ENCODE measurements at places on chromosomes 6 and 20.

- no peak for DNase-seq
Observed at GRCh38 chr20:60754856-60755255, 497.2 kb upstream of the CDH4 start.

GRCh38 chr6:167933290-167933689, 64.2 kb upstream of the KIF25 start:
- no peak for DNase-seq

DNA sequence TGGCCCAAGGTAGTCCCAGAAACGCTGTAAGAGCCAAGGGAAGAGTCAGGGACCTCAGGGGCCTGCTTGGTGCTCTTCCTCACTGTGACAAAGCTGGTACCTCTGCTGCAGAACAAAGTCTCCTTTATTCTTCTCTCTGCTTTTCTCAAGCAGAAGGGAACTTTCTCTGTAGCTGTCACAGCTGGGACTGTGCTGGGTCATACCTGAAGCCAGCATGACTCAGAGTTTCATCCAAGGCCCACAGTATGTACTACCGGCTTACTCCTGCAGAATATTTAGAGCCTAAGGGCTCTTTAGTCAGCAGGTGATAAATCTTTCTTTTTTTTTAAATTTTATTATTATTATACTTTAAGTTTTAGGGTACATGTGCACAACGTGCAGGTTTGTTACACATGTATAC, 183.2 kb downstream of the TINAG start:
- no peak for DNase-seq

DNA sequence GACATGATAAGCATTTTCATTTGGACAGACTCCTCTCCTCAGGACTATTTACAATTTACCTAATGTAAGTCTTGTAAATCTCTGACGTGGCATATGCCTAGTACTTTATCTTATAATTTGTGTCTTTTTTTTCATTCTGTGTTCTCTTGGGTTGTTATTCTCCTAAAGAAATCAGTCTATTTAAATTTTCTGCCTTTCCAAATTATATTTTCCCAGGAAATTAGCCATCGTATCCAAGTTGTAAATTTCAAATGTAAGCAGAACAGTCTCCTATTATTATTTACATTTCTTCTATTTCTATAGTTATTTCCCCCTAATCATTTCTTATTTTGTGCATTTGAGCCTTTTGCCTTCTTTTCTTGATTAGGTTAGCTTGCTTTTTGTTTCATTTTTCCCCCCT, 17.5 kb upstream of the BCAS4 start:
- DNase-seq = no peak

- no peak for DNase-seq
Observed at GRCh38 chr6:13413466-13413862, 73.9 kb downstream of the GFOD1 start.

DNA sequence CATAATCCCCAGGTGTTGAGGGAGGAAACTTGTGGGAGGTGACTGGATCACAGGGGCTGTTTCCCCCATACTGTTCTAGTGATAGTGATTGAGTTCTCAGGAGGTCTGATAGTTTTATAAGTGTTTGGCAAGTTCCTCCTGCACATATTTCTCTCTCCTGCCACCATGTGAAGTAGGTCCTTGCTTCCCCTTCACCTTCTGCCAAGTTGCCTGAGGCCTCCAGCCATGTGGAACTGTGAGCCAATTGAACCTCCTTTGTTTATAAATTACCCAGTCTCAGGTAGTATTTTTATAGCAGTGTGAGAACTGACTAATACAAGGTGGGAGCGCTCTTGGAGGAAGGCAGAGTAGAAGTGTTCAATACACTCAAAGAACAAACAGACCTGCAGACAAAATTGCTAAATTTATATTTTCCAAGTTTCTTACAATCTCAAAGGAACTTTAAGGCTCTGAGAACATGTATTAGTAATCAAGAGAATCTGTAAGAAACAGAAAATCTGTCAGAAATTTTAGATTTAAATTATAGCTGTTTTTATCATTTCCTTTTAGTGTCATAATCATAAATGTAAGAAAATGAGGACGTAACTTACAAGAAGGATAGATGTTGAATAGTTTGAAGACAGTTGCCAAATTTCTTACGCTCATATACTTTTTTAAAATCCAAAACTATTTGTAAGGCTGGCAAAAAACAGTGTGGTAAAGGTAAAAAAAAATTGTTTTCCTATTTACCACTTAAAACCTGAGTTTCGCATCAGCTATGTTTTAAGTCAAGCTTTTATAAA, 77.7 kb downstream of the ASCC3 start:
- no peak for DNase-seq
